ENCODE measurements at places on chromosomes 12 and 14.

DNA sequence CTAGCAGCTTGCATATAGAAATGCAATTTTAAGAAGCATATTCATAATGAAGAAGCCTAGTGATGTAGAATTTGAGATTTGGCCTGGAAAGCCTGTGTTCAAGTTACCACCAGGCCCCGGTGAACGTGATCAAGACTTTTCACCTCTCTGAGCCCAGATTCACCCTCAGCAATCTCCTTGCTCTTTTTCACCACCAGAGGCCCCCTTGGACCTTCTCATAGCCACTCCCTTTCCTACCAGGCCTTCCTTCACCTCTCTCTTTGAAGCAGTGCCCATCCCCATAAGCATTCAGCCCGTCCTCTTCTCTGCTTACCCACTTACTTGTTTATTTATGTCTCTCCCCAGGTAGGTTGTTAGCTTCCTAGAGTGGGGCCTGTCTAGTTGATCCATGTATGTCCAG, 1280.9 kb downstream of the AACS start:
- DNase-seq = no peak

DNA sequence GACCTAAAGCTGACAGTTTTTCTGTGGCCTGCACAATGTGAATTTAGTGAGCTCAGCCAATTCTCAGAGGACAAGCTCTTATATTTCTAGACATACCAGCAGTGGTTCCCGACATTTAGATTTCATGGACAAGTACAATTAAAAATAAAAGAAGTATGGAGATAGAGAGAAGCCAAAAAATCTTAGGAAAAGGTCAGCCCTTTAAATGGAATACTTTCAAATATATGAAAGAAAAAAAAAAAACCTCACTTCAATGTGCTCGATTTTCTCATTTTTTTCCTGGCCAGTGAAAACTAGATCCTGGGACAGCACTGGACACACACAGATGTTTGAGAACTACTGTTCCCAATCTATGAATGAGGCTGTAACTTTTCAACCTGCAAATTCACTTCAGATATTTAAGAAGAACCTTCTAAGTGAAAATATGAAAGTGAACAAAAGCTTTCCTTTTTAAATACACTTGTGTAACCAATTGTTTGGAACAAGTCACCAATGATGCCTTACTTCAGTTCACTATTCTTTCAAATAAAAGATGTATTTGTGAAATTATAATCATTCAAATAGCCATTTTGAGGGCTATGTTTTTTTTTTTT, 109.4 kb downstream of the SLC38A1 start:
- DNase-seq = no peak

DNA sequence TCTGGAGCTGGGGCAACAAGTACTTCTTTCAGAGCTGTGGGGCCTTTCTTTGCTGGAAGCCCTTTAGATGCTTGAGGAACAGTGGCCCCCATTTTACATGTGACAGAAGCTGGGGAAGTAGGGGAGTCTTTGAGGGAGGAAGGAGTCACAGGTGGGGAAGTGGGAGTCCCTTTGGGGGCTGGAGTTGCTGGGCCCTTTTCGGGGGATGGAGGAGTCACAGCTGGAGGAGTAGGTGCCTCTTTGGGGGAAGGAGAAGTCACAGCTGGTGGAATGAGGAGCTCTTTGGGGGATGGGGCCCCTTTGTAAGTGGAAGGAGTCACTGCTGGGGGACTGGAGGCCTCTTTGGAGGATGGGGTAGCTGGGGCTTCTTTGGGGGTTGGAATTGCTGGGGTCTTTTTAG, 8.6 kb downstream of the NACA start:
- no peak for DNase-seq

- no peak for DNase-seq
Observed at GRCh38 chr12:79056775-79057174, 192.2 kb downstream of the SYT1 start.

- DNase-seq = no peak
Observed at GRCh38 chr12:104297477-104298113, 5.9 kb upstream of the EID3 start.

DNA sequence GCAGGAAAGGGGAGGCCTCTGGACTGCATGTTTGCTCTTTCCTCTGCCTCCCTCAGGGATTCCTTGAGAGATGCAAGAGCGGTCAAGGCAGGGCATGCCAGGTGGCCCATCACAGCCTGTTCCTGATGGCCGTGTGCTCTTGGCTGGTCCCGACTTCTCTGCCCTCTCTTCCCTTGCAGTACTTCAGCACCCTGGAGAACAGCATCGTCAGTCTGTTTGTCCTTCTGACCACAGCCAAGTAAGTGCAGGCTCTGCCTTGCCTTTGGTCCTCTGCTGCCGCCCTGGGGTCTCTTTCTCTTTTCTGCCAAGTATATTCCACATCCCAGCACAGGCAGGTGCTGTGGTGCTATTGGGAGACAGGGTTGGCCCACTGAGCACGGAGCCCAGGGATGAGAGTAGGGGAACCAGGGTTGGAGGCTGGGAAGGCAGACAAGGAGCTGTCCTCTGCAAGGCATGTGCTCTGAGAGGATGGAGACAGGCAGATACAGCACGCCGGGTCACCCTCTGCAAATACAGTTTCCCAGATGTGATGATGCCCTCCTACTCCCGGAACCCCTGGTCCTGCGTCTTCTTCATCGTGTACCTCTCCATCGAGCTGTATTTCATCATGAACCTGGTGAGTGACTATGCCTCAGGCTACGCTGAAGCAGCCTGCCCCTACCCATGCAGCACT, 51.9 kb downstream of the TPCN1 start:
- DNase-seq = no peak

DNA sequence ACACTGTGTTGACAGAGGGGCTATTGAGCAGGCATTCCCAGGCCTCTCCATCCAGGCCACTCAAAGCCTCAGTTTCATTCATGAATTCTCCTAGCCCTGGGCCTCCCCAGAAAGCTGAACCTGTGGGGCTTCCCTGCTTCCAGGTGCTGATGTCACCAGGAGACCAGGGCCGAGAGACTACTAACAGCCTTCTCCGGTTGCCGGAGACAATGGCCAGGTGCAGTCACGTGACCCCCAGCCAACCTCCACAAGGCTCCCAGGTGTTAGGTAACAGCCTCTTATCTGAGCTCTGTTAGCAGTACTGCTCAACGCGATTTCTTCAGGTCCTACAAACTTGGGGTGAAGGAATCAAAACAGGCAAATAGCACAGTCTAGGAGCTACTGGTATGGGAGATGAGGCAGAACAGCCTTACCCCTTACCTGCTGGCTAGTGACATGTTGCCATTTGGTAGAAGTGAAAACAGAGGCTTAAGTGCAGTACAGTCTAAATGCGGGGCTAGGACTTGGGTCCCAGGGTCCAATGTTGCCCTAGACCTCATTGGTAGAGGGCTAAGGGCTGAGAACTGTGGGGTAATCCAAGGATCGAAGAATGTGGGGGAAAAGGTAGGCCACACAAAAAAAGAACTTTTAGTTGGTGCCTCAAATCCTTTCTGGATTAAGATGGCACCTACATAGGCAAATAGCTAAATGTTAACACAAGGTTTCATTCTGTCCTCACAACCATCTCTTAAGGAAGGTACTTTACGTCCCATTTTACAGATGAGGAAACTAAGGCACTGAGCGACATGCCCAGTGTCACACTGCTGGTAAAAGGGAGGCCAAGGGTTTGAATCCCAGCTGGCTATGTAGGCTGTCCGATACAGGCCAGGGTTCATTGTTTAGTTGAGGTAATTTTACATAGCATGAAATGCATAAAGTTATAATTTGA, 3.8 kb downstream of the CCDC88C start:
- DNase-seq = no peak

- DNase-seq = peak; percentile 24
Observed at GRCh38 chr12:69534389-69534822, 50.9 kb upstream of the CCT2 start.

GRCh38 chr14:91685600-91685999, 46.3 kb downstream of the CATSPERB start:
- DNase-seq = no peak

DNA sequence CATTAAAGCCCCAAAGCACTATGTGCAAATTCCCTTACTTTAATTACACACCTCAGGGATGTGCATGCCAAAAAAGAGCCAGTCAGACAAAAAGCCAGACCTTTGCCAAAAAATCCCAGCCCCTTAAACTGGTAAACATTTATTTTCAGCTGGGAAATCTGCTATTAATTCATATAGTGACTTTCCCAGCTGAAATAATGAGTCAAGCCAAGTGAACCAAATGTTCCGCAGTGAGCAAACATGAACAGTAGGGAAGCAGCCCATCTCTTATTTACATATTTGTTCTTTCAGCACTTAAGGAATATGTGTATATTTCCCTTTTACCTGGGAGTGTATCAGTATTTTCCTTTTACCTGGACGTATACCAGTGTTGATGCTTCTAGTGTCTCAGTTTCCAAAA, 44.0 kb upstream of the OTX2 start:
- DNase-seq = no peak

DNA sequence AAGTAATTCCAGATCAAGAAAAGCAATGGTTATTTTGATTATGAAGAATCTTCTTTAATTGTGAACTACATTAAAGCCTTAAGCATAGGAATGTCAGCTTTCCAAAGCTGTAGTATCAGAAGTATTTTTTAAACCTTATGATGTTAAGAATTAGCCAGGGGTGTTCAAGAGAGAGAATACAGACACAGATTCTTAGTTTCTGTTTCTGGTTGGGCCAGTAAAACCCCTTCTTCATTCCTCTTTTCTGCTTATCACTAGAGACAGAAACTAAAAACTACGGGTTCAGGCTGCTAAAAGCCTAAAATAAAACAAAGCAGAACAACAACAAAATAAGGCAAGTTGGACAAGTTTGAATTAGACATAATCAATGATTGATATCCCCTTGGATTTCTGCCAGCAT, 38.2 kb downstream of the IFT43 start:
- DNase-seq = no peak

DNA sequence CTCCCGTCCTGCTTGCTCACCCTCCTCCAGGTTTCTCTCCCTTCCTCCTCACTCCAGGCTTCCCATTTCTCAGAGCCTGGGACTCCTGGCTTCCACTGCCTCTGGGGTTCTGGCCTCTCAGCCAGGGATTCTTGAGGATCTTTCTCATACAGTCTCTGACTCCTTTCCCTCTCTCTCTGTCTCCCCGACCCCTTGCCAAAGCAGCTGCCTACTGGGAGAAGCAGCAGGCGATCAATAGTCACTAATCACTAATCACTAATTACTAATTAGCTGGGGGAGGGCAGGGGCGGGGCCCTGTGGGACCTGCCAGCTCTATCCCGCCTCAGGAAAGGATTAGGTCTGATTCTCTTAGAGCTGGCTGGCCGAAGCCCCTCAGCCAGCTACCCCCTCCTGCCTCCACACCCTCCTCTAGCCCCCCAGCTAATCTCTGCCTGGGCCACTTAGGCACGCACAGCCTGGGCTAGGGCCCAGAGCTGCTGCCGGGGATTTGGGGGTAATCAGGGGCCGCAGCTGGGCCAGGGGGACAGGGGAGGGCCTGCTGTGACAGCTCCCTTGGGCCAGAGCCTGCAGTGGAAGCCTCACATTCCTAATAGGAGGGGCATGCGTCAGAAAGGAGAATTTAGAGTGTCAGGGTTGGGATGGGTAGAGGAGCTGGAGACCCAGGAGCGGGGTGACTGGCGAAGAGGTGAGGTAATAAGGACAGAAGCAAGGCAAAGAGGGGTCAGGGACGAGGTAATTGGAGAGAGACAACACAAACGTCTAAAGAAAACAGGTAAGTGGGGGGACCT, 2.8 kb downstream of the NXPH4 start:
- DNase-seq = no peak

DNA sequence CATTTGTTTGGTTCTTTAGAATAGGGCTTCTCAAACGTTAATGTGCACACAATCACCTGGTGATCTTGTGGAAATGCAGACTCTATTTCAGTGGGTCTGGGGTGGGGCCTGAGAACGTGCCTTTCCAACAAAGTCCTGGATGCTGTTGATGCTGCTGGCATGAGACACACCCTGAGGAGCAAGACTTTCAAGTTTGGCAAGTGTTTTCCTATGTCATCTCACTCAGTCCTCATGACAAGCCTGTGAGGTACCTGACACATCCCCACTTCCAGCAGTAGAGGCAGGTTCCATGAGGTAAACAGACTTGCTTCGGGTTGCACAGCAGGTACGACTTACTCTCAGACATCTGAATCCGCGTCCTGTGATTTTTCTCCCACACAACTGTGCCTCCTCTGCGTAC, 147.1 kb downstream of the MYRFL start:
- no peak for DNase-seq

GRCh38 chr14:90647473-90648005, 168.7 kb downstream of the TTC7B start:
- no peak for DNase-seq

- no peak for DNase-seq
Observed at GRCh38 chr12:4506870-4507269, 31.8 kb upstream of the RAD51AP1 start.

- no peak for DNase-seq
Observed at GRCh38 chr12:12008232-12008850, 62.4 kb upstream of the BCL2L14 start.

GRCh38 chr12:21771311-21771710, 3.2 kb downstream of the KCNJ8 start:
- no peak for DNase-seq

Measured in right kidney (tissue), 9 donors.